ENCODE measurements at places on chromosomes 12 and 14. TPM values are rescaled to one million over a fixed set of nuclear protein-coding genes. Genes with fewer than 3 reads are reported as not detected.

The NEUROD4 gene
- not detected for total RNA-seq

GRCh38 chr12:19760611-19761010 lies 321.3 kb downstream of the AEBP2 start:
- H3K36me3 ChIP-seq = no peaks in the 10 kb centered on the region
- H3K4me1 ChIP-seq = no peaks in the 10 kb centered on the region
- DNase-seq = no peak
- H3K4me3 ChIP-seq = no peak overlapping the region

The RNF212B gene
- 23.2 TPM for total RNA-seq

GRCh38 chr14:22588526-22589095 lies 413 bp downstream of the DAD1 start:
- H3K27ac ChIP-seq = peak overlapping the region; percentile 88
- no peak for DNase-seq
- H3K27me3 ChIP-seq = no peaks in the 10 kb centered on the region

The HSP90AA1 gene
- 638 TPM for total RNA-seq

The OR6C76 gene
- total RNA-seq = not detected

DNA sequence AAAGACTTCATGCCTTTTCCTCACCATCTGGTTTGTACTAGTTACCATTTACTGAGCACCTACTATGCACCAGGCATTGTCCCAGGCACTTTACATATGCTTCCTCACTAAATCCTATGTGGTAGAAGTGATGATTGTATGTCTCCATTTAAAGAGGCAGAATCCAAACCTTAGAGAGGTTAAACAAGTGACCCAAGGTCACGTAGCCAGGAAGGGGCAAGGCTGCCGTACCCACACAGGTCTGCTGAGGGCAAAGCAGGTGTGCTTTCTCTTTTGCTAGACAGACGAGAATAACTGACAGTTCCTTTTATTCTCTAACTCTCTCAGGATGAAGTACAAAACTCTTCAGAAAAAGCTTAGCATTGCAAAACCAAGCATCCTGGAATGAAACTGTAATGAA lies 235.2 kb upstream of the SRRM4 start:
- H3K27me3 ChIP-seq = no peaks in the 10 kb centered on the region
- no peak overlapping the region for H3K27ac ChIP-seq
- H3K4me1 ChIP-seq = no peaks in the 10 kb centered on the region
- DNase-seq = no peak

GRCh38 chr14:103808403-103809001 lies 38.9 kb downstream of the PPP1R13B start:
- DNase-seq = peak; percentile 82
- no peaks in the 10 kb centered on the region for H3K4me1 ChIP-seq
- H3K27ac ChIP-seq = no peak overlapping the region
- H3K27me3 ChIP-seq = no peaks in the 10 kb centered on the region
- no peak overlapping the region for H3K4me3 ChIP-seq
- H3K36me3 ChIP-seq = no peaks in the 10 kb centered on the region

- H3K36me3 ChIP-seq = no peaks in the 10 kb centered on the region
- H3K4me1 ChIP-seq = peaks cover 3% of the 10 kb centered on the region
- no peaks in the 10 kb centered on the region for H3K27me3 ChIP-seq
- no peak overlapping the region for H3K27ac ChIP-seq
- H3K4me3 ChIP-seq = no peak overlapping the region
Observed at GRCh38 chr12:91078501-91078900, 20.7 kb upstream of the KERA start.

DNA sequence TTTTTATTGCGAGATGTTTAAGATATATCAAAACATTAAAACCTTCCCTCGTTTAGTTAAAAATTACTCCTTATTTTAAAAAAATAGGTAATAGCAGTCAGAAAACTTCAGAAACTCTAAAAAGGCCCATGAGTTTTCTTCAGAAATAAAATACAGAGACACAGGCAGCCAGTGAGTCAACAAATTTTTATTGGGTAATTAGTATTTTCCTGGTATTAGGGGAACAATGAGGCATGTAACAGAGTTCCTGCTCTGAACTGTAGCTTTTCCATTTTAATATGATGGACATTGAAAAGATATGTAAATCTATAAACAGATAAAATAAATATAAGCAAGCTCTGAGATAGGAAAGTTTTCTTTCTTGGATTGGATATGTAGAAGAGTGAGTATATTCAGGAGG lies 399 bp upstream of the ZNF705A start:
- no peaks in the 10 kb centered on the region for H3K27me3 ChIP-seq
- H3K27ac ChIP-seq = no peak overlapping the region
- no peaks in the 10 kb centered on the region for H3K36me3 ChIP-seq

The TRHDE gene
- total RNA-seq = 2.8 TPM

GRCh38 chr14:26963711-26964110 lies 365.9 kb upstream of the NOVA1 start:
- H3K4me1 ChIP-seq = no peaks in the 10 kb centered on the region
- H3K27me3 ChIP-seq = no peaks in the 10 kb centered on the region
- DNase-seq = no peak
- no peaks in the 10 kb centered on the region for H3K36me3 ChIP-seq

DNA sequence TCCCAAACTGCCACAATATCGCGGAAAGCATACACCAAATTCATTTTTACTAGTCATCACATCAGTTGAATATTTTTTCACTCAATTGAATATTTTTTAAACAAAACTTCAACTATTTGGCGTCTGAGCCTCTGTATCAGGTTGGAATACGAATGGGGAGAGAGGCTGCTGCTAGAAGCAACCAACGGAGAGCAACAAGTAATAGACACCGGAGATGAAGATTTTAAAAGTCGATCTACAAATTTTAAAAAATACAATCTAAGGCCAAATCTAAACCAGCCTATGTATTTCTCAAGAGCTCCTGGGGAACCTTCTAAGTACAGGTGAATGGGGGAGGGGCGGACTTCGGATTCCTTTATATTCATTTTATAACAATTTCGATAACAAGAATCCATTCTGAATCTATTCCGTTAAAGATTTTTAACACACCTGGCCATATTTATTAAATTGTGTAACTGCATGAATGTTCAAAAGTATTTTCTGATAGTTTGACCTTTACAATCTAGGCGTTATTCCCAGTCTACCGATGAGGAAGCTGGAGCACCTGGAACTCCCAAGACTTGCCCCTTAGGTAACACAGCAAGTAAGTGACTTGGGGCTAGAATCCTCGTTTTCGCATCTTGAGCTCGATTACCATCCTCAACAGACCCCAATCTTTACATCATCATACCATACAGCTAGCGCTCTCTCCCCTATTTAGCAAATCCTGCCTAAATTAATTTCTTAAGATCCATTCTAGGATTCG lies 1.2 kb downstream of the GNPNAT1 start:
- H3K27me3 ChIP-seq = no peaks in the 10 kb centered on the region
- H3K4me1 ChIP-seq = peaks cover 11% of the 10 kb centered on the region
- H3K27ac ChIP-seq = peak overlapping the region; percentile 90
- H3K4me3 ChIP-seq = peak overlapping the region; percentile 76

All from testis (tissue), 5 donors.